Activated CD8-positive, alpha-beta T cell treated with anti-CD3 and anti-CD28 coated beads for 36 hours (primary cell): ENCODE measurements at places on chromosomes 7 and 10. TPM values are rescaled to one million over a fixed set of nuclear protein-coding genes. Genes with fewer than 3 reads are reported as not detected.
A peak's percentile ranks its signal among the peaks of the same experiment; 100 is the strongest.

Gene CUZD1
- 1.5 TPM for total RNA-seq

Gene LLCFC1
- not detected for total RNA-seq

Gene MOGAT3
- not detected for total RNA-seq

Gene AKR1D1
- total RNA-seq = not detected

Gene OIT3
- not detected for total RNA-seq

DNA sequence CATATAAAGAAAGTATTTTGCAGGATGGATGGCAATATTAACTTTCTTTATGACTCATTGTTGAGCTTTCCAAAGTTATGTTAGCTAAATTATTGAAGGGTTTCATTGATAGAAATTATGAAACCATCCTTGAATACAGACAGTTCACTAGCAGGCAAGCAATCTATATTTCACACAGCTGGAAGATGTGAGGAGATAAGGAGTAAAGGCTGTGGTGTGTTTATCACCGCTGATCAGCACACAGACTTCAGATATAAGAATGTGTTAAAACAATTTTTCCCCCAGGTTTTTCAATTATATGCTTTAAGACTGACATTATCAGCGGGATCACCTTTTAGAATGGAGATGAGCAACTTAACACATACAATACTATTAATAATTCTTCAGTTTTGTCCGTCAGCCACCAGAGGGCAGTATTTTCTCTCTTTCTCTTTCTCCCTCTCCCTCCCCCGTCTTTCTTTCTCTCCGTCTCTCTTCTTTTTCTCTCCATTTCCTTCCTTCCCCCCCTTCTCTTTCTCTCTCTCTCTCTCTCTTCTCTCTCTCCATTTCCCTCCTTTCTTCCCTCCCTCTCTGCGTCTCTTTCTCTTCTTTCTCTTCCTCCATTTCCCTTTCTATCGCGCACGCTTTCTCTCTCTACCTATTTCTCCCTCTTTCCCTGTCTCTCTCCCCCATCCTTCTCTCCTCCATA is 62.9 kb upstream of the FAM171A1 start:
- H3K4me3 ChIP-seq = peak overlapping the region; percentile 47
- no peaks in the 10 kb centered on the region for H3K36me3 ChIP-seq
- peaks cover 12% of the 10 kb centered on the region for H3K27me3 ChIP-seq
- peak; percentile 48 for DNase-seq
- H3K4me1 ChIP-seq = no peaks in the 10 kb centered on the region

GRCh38 chr7:2010551-2011265 is 222.0 kb downstream of the MAD1L1 start:
- H3K4me1 ChIP-seq = no peaks in the 10 kb centered on the region
- H3K27me3 ChIP-seq = no peaks in the 10 kb centered on the region
- peaks cover 2% of the 10 kb centered on the region for H3K36me3 ChIP-seq
- no peak overlapping the region for H3K4me3 ChIP-seq
- no peak for DNase-seq
- H3K27ac ChIP-seq = no peak overlapping the region

DNA sequence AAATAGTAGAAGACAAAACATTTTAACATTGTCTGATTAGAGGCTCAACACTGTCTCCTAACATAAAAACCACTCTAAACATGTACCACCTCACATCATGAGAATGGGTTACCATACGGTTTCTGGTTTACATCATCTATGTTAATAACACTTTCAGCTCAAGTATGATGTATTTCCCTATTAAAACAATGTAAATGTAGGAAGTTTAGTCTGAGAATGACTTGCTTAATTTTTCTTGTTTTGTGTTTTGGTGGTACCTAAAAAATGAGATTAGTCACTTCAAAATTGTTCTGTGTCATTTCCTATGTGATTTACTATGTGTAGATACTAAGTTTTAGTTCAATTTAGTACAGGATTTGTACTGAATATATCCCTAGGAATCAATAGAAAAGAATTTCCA is 195.8 kb upstream of the SEMA3C start:
- H3K4me3 ChIP-seq = no peak overlapping the region
- no peaks in the 10 kb centered on the region for H3K27me3 ChIP-seq
- DNase-seq = no peak
- no peaks in the 10 kb centered on the region for H3K4me1 ChIP-seq

- no peak overlapping the region for H3K27ac ChIP-seq
- peaks cover 6% of the 10 kb centered on the region for H3K27me3 ChIP-seq
- no peak for DNase-seq
- H3K36me3 ChIP-seq = no peaks in the 10 kb centered on the region
- peaks cover 2% of the 10 kb centered on the region for H3K4me1 ChIP-seq
Measured at GRCh38 chr10:95466436-95466835, 94.7 kb downstream of the SORBS1 start.

GRCh38 chr10:34815185-34816084 is at the start of gene PARD3:
Gene PARD3 (minus strand): TSS chr10:34815296. CDS start chr10:34814995, 301 bp downstream.
- peaks cover 45% of the 10 kb centered on the region for H3K27me3 ChIP-seq
- no peaks in the 10 kb centered on the region for H3K36me3 ChIP-seq
- peak within 1 kb of the TSS; percentile 63 for H3K4me3 ChIP-seq
- peak; percentile 23 for DNase-seq
- no peak within 1 kb of the TSS for H3K27ac ChIP-seq

DNA sequence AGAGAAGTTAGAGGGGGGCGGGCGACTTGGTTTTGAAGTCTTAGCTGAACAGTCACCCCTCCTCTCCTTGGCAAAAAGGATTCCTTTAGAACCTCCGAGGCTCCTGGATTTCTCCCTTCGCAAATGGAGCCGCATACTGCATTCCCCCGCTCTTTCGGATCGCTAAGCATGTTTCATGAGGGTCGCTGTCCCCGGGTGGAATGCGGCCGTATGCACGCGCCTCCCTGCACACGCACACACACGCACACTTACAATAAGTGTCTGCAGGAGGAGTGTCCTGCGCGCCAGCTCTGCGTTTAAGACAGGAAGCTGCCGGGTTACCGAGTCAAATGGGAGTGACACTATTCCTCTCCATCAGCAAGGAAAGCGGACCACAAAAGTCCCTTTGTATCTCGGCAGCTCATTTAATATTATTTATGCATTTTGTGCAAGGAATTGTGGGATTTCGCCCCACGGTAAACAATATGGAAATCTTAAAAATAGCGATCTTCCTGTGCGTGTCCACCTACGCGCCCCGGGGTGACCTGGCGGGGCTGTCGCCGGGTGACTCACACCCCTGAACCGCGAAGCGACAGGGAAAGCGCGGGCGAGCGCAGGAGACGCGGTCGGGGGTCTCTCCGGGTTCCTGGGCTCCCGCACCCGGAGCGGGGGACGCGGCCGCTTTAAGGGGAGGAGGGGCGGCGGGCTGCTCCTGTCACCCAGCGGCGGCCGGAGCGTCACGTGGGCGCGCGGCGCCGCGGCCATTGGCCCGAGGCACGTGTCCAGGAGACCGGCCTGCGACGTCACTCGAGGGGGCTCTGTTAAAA is 988 bp upstream of the EN2 start:
- H3K36me3 ChIP-seq = no peaks in the 10 kb centered on the region
- peak; percentile 63 for DNase-seq
- peaks cover 5% of the 10 kb centered on the region for H3K4me1 ChIP-seq
- H3K27ac ChIP-seq = no peak overlapping the region

DNA sequence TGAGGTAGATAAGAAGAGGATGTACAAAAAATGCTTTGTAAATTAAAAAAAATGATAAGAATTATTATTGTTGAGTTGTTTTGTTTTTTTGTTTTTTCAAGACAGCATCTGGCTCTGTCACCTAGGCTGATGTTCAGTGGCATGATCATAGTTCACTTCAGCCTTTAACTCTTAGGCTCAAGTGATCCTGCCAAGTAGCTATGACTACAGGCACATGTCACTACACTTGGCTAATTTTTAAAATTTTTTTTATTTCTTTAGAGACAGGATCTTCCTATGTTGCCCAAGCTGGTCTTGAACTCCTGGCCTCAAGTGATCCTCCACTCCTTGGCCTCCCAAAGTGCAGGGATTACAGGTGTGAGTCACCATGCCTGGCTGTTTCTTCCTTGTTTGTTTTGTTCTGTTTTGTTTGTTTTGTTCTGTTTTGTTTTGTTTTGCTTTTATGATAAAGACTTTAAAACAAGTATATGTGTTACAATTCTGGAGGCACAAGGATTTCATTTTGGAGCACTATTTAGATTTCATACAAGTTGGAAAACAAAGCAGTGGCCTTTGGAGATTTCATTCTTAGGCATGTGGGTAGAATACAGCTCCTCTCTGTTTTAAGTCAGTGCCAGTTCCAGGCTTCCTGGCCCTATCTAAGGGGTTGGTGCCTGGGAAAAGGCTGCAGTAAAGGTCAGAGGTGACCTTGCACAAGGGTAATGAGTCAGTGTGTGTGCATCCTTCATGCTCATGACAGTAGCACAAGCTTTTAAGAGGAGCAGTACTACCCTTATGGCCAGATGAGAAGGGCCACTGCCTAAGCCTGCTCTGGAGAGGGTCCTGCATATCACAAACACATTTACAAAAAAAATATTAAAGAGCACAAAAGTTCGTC is 17.9 kb downstream of the FGFBP3 start:
- H3K4me1 ChIP-seq = peaks cover 9% of the 10 kb centered on the region
- no peaks in the 10 kb centered on the region for H3K36me3 ChIP-seq
- peaks cover 11% of the 10 kb centered on the region for H3K27me3 ChIP-seq
- DNase-seq = no peak
- no peak overlapping the region for H3K27ac ChIP-seq
- H3K4me3 ChIP-seq = no peak overlapping the region

GRCh38 chr7:27478084-27478483 is 184.6 kb downstream of the HIBADH start:
- no peaks in the 10 kb centered on the region for H3K4me1 ChIP-seq
- DNase-seq = no peak
- H3K4me3 ChIP-seq = no peak overlapping the region
- H3K27ac ChIP-seq = no peak overlapping the region
- H3K27me3 ChIP-seq = no peaks in the 10 kb centered on the region

GRCh38 chr10:4677296-4678021 is 148.5 kb upstream of the AKR1E2 start:
- no peak overlapping the region for H3K4me3 ChIP-seq
- H3K27me3 ChIP-seq = peaks cover 24% of the 10 kb centered on the region
- no peaks in the 10 kb centered on the region for H3K4me1 ChIP-seq
- H3K36me3 ChIP-seq = no peaks in the 10 kb centered on the region
- DNase-seq = no peak

DNA sequence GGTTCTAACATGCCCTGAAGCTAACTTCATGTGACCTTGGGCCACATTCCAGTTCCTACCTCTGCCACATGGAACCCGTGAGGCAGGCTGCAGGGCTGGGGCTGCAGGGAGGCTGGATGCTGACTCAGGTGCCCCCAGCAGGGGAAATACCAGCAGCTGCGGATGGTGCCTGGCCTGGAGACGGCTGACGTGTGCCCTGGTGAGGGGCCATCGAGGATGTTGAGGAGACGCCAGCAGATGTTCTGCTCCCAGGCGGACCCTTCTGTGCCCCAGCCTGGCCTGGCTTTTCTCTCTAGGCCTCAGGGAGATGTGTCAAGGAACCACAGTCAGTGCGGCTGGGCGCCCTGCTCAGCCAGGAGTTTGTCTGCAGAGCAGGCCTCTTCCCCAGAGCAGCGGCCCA is 8.8 kb downstream of the BAG3 start:
- DNase-seq = no peak
- H3K4me3 ChIP-seq = no peak overlapping the region
- no peaks in the 10 kb centered on the region for H3K27me3 ChIP-seq
- peaks cover 41% of the 10 kb centered on the region for H3K4me1 ChIP-seq
- no peak overlapping the region for H3K27ac ChIP-seq
- peaks cover 13% of the 10 kb centered on the region for H3K36me3 ChIP-seq

DNA sequence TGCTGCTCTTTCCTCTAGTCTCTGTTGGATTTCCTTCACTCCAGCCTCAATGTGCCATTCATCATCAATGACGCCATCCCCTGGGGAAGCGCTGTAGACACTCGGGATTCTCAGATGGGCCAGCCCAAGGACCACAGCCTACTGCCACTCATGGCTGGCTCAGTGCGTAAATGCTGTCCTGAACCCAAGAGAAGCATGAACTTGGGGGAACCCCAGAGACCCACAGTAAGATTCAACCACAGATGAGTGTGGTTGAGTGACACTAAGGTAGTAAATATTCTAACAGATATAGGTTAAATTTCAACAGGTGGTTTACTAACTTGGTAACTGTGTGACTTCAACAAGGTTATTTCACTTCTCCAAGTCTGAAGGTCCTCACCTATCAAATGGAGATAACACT is 304.1 kb downstream of the GRM8 start:
- DNase-seq = no peak
- no peaks in the 10 kb centered on the region for H3K4me1 ChIP-seq
- no peak overlapping the region for H3K27ac ChIP-seq
- H3K36me3 ChIP-seq = no peaks in the 10 kb centered on the region
- peaks cover 2% of the 10 kb centered on the region for H3K27me3 ChIP-seq

- no peaks in the 10 kb centered on the region for H3K36me3 ChIP-seq
- no peaks in the 10 kb centered on the region for H3K27me3 ChIP-seq
- H3K4me3 ChIP-seq = no peak within 1 kb of the TSS
- no peak within 1 kb of the TSS for H3K27ac ChIP-seq
Measured at GRCh38 chr7:142939226-142939910, at the start of gene LLCFC1. Gene LLCFC1 (plus strand): TSS chr7:142939484. CDS start chr7:142939622, 138 bp downstream.

GRCh38 chr7:90351987-90352386 is 5.5 kb downstream of the GTPBP10 start:
- no peak for DNase-seq
- H3K4me1 ChIP-seq = peaks cover 46% of the 10 kb centered on the region
- H3K27ac ChIP-seq = no peak overlapping the region
- no peaks in the 10 kb centered on the region for H3K27me3 ChIP-seq

DNA sequence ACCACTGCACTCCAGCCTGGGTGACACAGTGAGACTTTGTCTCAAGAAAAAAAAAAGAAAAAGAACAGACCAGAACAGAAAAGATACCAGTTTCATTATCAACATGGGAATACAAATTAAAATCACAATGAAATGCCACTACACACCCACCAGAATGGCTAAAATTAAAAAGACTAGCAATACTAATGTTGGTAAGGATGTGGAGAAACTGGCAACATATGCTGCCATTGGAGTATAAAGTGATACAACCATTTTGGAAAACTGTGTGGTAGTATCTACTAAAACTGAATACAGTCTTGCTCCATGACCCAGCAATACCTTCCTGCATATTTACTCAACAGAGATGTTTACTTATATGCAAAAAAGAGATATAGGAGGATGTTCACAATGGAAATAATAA is 2.9 kb upstream of the RRP12 start:
- H3K4me3 ChIP-seq = no peak overlapping the region
- H3K36me3 ChIP-seq = peaks cover 4% of the 10 kb centered on the region
- H3K4me1 ChIP-seq = peaks cover 15% of the 10 kb centered on the region
- no peak overlapping the region for H3K27ac ChIP-seq
- H3K27me3 ChIP-seq = no peaks in the 10 kb centered on the region
- DNase-seq = no peak

DNA sequence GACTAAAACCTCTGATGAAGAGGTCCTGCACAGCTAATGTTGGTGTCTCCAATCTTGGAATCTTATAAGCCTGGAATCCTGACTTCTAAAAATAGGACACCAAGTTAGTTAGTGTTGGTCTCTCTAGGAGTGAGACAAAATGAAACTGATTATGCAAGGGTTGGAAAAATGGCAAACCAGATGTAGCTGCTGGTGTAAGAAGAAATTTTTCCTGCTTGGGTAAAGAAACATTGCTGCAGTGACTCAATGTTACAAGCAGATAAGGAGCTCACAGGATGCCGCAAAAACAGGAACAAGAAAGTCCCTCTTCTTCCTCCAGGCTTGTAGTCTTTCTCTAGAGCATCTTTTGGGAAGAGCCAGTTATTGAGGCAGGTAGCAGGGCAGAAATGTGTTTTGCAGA is 449.0 kb downstream of the ETV1 start:
- H3K36me3 ChIP-seq = no peaks in the 10 kb centered on the region
- H3K4me3 ChIP-seq = no peak overlapping the region
- H3K27me3 ChIP-seq = no peaks in the 10 kb centered on the region
- H3K27ac ChIP-seq = no peak overlapping the region
